Esophagus squamous epithelium (tissue), 5 donors: ENCODE measurements at places on chromosomes 11 and 22. TPM values are rescaled to one million over a fixed set of nuclear protein-coding genes. Genes with fewer than 3 reads are reported as not detected.
A peak's percentile ranks its signal among the peaks of the same experiment; 100 is the strongest.

GRCh38 chr11:105907319-105907718, 114.7 kb downstream of the MSANTD4 start:
- no peak overlapping the region for H3K27ac ChIP-seq
- H3K4me1 ChIP-seq: peaks cover 10% of the 10 kb centered on the region
- H3K27me3 ChIP-seq: no peaks in the 10 kb centered on the region
- no peaks in the 10 kb centered on the region for H3K36me3 ChIP-seq
- no peak overlapping the region for H3K4me3 ChIP-seq

DNA sequence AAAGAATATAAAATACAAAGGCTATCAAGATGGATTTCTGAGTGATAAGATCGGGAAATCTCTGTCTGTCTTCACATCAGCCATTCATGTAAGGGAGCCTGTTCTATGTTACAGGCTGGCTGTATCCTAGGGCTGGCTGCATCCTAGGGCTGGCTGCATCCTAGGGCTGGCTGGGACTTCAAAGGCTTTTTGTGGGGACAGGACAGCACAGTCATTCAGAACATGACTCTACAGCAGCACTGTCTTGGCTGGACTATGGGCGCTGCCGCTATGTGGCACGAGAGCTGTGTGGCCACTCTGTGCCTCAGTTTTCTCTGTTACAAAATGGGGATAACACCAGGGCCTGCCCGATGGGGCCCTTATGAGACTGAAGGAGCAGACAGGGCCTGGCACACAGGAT, 10.2 kb downstream of the ADAMTS8 start:
- no peak overlapping the region for H3K4me3 ChIP-seq
- H3K36me3 ChIP-seq: no peaks in the 10 kb centered on the region
- H3K27me3 ChIP-seq: no peaks in the 10 kb centered on the region
- DNase-seq: no peak

DNA sequence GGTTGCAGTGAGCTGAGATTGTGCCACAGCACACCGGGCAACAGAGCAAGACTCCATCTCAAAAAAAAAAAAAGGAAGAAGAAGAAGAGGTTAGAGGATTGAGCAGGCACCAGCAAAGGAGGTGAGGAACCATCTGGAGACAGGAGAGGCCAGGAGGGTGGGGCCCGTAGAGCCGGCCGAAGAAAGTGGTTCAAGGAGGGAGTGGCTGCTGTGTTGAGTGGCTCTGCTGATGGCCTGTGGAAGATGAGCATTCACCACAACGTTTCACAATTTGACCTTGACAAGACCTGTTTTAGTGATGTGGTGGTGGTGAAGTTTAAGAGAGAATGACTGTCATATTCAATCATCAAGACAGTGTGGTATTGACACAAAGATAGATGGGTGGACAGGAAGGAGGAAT, 6.8 kb upstream of the CTSD start:
- H3K27me3 ChIP-seq: no peaks in the 10 kb centered on the region
- H3K27ac ChIP-seq: no peak overlapping the region
- H3K4me3 ChIP-seq: no peak overlapping the region

GRCh38 chr11:65538915-65539743, 14.2 kb downstream of the SCYL1 start:
- H3K27me3 ChIP-seq: no peaks in the 10 kb centered on the region
- DNase-seq: no peak
- peak overlapping the region; percentile 92 for H3K27ac ChIP-seq

- H3K4me1 ChIP-seq: peaks cover 9% of the 10 kb centered on the region
- no peaks in the 10 kb centered on the region for H3K36me3 ChIP-seq
- H3K27me3 ChIP-seq: no peaks in the 10 kb centered on the region
- H3K4me3 ChIP-seq: no peak overlapping the region
- no peak overlapping the region for H3K27ac ChIP-seq
Observed at GRCh38 chr11:125264100-125265022, 99.8 kb downstream of the PKNOX2 start.

GRCh38 chr11:100855466-100856067, 168.5 kb downstream of the ARHGAP42 start:
- no peak overlapping the region for H3K4me3 ChIP-seq
- no peaks in the 10 kb centered on the region for H3K36me3 ChIP-seq
- H3K27me3 ChIP-seq: no peaks in the 10 kb centered on the region
- no peaks in the 10 kb centered on the region for H3K4me1 ChIP-seq
- no peak for DNase-seq

GRCh38 chr11:2393111-2393868, 7.3 kb upstream of the TSSC4 start:
- DNase-seq: no peak
- peaks cover 83% of the 10 kb centered on the region for H3K36me3 ChIP-seq
- no peak overlapping the region for H3K4me3 ChIP-seq
- peak overlapping the region; percentile 82 for H3K27ac ChIP-seq
- H3K4me1 ChIP-seq: peaks cover 66% of the 10 kb centered on the region

DNA sequence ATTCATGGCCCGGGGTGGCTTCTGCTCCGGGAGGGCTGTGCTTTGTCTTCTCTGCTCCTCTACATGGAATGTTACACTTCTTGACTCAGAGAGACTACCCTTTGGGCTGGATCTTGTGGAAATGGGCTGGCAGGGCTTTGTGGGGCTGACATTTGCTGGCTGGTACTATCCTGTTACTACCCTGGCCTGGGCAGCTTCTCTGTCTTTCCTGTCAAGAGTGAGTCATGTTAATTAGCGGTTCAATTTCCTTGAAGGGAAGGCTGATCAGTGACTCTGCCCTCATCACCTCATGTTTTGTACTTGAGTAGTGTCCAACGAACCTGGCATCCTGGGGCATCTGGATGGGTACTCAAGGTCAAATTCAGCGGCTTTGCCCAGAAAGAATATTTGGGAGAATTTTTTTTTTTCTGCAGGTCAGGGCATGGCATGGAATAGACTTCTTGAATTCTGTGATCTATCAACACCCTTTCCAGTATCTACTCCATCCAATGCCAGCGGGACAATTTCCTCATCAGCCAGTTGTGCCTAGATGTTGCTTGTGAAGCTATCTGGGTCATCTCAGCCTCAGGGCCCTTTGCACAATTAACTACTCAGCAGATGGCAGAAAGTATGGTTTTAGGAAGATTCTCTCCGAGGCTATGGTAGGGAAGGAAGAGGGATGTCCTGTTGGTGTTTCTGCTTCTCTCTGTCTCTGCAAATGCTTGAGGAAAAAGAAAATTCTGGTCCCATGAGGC, 140.5 kb upstream of the PLET1 start:
- no peak overlapping the region for H3K27ac ChIP-seq
- no peak for DNase-seq
- no peak overlapping the region for H3K4me3 ChIP-seq

SLC37A2 gene
- total RNA-seq: 31.5 TPM

- H3K36me3 ChIP-seq: no peaks in the 10 kb centered on the region
- no peak for DNase-seq
- H3K27me3 ChIP-seq: no peaks in the 10 kb centered on the region
- peaks cover 28% of the 10 kb centered on the region for H3K4me1 ChIP-seq
- no peak overlapping the region for H3K4me3 ChIP-seq
Observed at GRCh38 chr22:20775342-20775895, 1.5 kb downstream of the SERPIND1 start.

NXPE1 gene
- not detected for total RNA-seq

P4HA3 gene
- not detected for total RNA-seq

CNIH2 gene
- total RNA-seq: 0.48 TPM

- H3K36me3 ChIP-seq: no peaks in the 10 kb centered on the region
- H3K4me3 ChIP-seq: no peak overlapping the region
- H3K27me3 ChIP-seq: no peaks in the 10 kb centered on the region
- DNase-seq: no peak
Observed at GRCh38 chr11:73252577-73253191, 19.5 kb upstream of the P2RY6 start.

DNA sequence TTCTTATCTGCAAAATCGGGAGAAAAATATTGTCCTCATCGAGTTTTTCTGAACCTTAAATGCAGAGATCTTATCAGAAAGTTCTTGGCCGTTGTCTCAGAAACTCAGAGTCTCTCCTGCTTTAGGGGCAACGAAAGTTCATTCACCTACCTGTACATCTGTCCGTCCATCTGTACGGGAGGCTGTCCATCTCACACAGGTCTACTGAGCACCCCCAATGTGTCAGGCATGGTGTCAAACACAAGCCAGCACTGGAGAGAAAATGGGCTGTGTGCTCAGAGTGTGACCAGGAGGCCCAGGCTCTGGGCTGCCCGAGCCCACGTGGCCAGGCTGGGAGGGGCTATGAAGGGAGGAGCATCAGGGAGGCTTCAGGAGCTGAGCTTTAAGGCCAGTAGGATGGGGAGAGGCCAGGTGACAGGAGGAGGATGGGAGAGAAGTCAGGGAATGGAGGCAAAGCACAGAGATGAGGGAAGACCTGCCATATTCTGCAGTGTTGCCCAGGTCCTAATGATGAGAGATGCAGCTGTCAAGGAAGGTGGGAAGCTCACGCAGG, 62.4 kb upstream of the MYEOV start:
- no peaks in the 10 kb centered on the region for H3K4me1 ChIP-seq
- no peak for DNase-seq
- no peaks in the 10 kb centered on the region for H3K36me3 ChIP-seq
- no peak overlapping the region for H3K27ac ChIP-seq
- no peak overlapping the region for H3K4me3 ChIP-seq

- H3K4me1 ChIP-seq: no peaks in the 10 kb centered on the region
- H3K36me3 ChIP-seq: peaks cover 45% of the 10 kb centered on the region
- H3K27ac ChIP-seq: no peak overlapping the region
- no peaks in the 10 kb centered on the region for H3K27me3 ChIP-seq
Observed at GRCh38 chr11:95193541-95193940, 37.5 kb downstream of the SESN3 start.

SMTNL1 gene
- total RNA-seq: not detected

AAMDC gene
- 2.9 TPM for total RNA-seq

OAF gene
- total RNA-seq: 12.7 TPM

DNA sequence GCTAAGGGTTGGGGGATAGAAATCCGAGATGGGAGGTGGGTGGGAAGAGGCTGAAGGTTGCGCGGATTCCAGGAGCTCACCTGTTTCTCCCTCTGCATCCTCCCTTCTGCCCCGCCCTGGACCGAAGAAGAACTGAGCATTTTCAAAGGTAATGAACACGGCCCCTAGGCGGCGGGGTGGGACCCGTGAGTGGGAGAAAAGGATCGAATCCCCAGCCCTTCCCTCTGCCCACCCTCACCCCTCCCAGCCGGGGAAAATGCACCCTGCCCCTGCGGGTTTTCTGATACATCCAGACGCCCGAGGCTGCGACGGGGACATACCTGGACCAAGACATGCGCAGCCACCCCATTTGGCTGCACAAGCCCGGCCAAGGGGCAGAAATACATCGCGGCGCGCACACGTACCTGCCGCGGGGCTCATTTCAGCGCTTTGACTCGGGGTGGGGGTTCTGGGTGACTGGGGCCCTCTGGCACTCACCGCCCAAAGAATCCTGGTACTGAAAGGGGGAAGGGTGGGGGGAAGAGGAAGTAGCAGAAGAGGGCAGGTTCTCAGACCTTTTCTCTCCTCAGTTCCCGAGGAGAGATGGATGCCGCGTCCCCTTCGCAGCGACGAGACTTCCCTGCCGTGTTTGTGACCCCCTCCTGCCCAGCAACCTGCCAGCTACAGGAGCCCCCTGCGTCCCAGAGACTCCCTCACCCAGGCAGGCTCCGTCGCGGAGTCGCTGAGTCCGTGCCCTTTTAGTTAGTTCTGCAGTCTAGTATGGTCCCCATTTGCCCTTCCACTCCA, 6.0 kb downstream of the VSIG2 start:
- H3K27me3 ChIP-seq: peaks cover 92% of the 10 kb centered on the region
- DNase-seq: no peak

ARHGAP20 gene
- total RNA-seq: 1.6 TPM

- H3K27me3 ChIP-seq: no peaks in the 10 kb centered on the region
- no peaks in the 10 kb centered on the region for H3K36me3 ChIP-seq
- no peak overlapping the region for H3K27ac ChIP-seq
Observed at GRCh38 chr11:4183410-4184057, 88.9 kb downstream of the RRM1 start.

P2RY2 gene
- total RNA-seq: 39.4 TPM

C22orf42 gene
- total RNA-seq: not detected

DNA sequence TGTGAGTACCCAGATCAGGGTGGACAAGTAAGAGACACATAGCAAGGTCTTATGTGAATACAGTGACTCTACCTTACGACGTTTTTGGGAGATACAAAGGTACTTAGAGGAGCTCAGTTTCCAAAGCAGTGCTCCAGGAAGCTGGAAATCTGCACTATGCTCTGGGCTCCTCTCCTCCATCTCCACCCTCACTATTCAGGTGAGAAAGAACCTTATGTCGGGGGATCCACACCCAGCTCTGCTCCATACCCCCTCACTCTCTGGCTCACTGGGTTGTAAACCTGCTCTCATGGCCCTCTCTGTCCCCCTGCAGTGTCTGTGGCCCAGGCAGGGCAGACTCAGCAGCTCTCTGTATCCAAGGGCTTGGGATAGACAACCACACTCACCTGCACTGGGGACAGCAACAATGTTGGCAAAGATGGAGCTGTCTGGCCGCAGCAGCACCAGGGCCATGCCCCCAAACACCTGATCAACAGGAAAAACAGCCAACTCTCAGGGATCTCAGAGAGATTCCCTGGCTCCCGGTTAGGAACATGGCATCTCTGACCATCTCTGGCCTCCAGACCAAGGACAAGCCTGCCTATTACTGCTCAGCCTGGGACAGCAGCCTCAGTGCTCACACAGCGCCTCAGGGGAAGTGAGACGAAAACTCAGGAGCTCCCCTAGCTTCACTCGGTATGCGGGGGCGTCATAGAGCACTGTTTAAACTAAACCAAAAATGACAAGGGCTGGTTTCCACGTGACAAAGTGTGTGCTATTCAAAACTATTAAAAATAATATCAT, 60.9 kb upstream of the TOP3B start:
- DNase-seq: no peak
- H3K4me1 ChIP-seq: no peaks in the 10 kb centered on the region
- no peaks in the 10 kb centered on the region for H3K36me3 ChIP-seq
- no peak overlapping the region for H3K27ac ChIP-seq
- no peak overlapping the region for H3K4me3 ChIP-seq
- H3K27me3 ChIP-seq: no peaks in the 10 kb centered on the region

- H3K4me3 ChIP-seq: no peak overlapping the region
- no peak for DNase-seq
- no peaks in the 10 kb centered on the region for H3K4me1 ChIP-seq
- H3K27ac ChIP-seq: no peak overlapping the region
- H3K36me3 ChIP-seq: no peaks in the 10 kb centered on the region
Observed at GRCh38 chr11:90803366-90803765, 580.5 kb upstream of the CHORDC1 start.

DNA sequence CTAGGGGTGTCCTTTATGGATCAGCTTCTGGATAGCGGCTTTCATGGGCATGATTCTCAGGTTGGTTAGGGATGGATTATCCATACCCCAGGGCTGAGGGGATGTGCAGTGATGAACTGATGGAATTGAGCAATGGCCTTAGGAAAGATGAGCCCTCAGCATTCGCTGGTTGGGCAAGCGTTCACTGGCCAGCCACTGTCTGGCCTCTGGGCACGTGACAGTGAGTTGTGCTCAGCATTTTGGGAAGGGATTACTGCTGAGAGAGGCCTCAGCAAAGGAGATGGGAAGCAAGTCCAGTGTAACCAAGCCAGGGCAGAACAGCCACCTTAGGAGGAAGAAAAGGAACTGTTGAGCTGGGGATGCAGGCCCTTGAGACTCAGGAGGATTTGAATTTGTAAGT, 17.4 kb downstream of the UBASH3B start:
- H3K36me3 ChIP-seq: no peaks in the 10 kb centered on the region
- no peaks in the 10 kb centered on the region for H3K27me3 ChIP-seq
- no peak for DNase-seq
- no peak overlapping the region for H3K27ac ChIP-seq
